ENCODE measurements at places on chromosomes 11 and 22. TPM values are rescaled to one million over a fixed set of nuclear protein-coding genes. Genes with fewer than 3 reads are reported as not detected.

The CASP5 gene
- total RNA-seq: not detected

The MFNG gene
- total RNA-seq: 2.0 TPM

The MEI1 gene
- not detected for total RNA-seq

The NUP98 gene
- total RNA-seq: 105 TPM

The HYOU1 gene
- total RNA-seq: 234 TPM

- no peak for DNase-seq
Observed at GRCh38 chr11:77761491-77761890, 59.0 kb downstream of the RSF1 start.

DNA sequence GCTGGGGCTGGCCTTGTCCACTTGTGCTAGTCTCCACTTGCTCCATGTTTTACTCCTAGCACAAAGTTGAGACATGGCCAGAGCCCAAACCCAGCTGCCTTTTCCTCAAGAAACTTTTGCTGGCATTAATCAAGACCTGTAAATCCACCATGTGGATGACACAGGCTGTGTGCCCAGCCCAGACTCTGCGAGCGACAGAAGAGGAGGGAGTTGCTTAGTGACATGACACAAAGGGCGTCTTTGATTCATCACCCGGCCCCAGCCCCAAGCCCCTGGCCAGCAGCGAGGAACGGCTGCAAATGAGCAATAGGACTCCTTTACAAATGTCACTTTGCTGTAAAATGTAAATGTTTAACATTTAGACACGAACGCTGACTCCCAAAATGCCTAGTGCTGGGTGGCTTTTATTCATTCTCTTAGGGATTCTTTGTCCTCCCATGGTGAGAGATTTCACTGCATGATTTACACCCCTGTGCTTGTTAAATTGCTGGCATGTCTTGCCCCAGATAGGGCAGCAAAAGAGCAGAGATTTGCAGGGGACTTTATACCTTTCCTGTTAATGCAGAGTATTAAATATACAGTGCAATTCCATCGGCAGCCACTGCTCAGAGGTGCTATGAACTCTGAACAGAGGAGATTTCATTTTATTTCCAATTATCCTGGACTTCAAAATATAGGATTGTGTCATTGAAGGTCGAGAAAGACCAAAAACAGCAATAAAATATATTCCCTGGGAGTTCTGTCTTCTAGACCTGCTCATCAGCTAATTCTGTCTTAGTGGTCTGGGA, 263.6 kb upstream of the NCAM1 start:
- no peak for DNase-seq

DNA sequence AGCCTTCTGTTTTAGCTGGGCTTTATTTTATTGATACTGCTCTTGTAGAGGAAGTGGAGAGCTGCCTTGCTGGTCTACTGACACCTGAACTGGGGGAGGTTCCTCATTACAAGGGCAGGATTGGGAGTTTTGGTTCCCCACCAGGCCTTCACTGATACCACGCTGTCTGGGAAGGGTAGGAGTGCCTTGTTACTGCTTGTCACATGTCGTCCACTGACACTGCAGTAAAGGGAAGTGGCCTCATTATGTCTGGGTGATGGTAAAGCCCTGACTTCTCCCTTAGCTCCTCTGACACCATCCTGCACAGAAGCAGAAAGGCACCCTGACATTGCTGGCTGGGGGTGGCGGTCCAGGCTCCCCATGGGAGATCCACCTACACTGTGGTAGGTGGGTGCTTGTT, 38.7 kb upstream of the ELF5 start:
- no peak for DNase-seq
